ENCODE measurements at places on chromosomes 11 and 22.

GRCh38 chr11:114463999-114464398, 24.7 kb downstream of the REXO2 start:
- no peak for DNase-seq

DNA sequence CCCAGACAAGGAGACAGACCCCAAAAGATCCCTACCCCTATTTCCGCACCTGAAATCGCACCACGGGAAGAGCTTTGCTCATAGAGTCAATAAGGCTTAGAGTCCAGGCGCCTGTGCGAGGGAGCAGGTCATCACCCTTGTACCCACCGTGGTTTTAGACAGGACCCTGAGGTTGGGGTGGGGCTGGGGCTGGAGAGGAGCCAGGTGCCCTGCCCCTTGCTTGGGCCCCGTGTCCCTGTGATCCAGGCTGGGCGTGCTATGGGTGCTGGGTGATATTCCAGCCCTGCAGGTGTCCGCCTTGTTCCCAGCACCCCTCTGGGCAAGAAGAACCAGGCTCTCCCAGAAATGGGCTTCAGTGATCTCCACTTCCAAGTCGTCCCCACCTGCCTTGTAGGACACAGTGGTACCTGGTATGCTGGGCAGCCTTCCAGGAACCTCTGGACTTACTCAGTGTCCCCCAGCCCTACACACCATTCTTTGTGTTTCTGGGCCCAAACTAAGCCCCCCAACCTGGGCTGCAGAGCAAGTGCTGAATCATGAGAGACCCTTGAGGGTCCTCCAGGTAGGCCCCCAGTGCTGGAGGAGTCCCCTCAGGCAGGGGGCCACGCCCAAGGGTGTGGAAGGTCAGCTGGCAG, 4.5 kb downstream of the CD81 start:
- no peak for DNase-seq

GRCh38 chr11:36333897-36334296, 37.8 kb downstream of the PRR5L start:
- no peak for DNase-seq

GRCh38 chr11:116935089-116935488, 97.7 kb upstream of the APOA1 start:
- DNase-seq, result no peak

DNA sequence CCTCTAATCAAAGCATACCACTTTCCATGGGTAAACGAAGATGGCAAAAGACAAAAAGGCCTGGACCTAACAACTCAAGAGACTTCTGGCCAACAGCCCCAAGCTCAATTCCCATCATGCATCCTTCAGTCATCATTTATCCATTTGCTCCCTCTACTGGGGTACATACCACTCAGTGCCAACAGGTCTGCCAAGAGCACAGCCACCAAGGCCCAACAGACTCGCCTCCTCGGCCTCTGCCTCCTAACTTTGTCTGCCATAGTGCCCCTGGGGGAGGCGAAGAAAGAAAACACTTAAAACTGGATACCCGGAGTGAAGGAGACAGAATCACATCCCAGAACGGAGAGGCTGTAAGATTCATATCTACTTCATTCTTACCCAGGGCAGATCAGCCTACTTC, 1.1 kb downstream of the HYOU1 start:
- no peak for DNase-seq

- no peak for DNase-seq
These were observed 13.7 kb downstream of the APBB1 start for GRCh38 chr11:6405052-6405667.

DNA sequence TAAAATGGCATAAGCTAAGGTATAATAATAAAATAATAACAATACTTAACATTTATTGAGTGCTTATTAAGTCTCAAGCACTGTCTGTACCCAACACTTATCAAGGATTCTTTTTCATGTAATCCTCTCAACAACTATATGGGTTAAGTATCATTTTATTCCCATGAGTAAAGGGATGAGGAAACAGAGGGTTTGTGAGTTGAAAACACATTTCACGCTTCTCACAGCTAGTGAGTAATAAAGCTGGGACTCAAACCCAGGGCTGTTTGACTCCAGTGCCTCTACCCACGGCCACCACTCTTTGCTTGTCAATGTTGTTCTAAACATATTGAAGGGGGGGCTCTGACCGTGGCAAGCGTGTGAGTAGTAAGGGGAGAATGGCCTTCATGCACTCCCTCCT, 8.7 kb downstream of the CD3E start:
- DNase-seq, result no peak

DNA sequence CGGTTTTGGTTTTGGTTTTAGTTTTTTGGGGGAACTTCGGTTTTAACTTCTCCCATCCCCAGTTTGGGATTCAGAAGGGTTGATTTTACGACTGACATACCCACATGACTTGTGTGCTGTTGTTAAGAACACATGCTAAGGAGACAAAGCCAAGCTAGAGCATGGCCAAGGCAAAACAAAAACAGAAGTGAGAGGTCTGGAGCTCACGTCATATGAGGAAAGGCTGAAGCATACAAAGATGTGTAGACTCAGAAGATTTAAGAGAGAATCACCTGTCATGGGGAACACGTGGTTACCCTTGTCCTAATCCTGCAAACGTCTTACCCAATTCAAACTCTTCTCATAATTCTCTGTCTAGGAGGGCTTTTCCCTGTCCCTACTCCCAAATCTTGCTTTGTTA, 465.0 kb downstream of the FAM181B start:
- no peak for DNase-seq
